ENCODE measurements at places on chromosomes 2 and 18. TPM values are rescaled to one million over a fixed set of nuclear protein-coding genes. Genes with fewer than 3 reads are reported as not detected.

- DNase-seq: no peak
Measured at GRCh38 chr2:171999161-171999560, 592 bp upstream of the METAP1D start.

GRCh38 chr2:216678813-216679657 lies 16.3 kb downstream of the IGFBP5 start:
- DNase-seq: no peak

DNA sequence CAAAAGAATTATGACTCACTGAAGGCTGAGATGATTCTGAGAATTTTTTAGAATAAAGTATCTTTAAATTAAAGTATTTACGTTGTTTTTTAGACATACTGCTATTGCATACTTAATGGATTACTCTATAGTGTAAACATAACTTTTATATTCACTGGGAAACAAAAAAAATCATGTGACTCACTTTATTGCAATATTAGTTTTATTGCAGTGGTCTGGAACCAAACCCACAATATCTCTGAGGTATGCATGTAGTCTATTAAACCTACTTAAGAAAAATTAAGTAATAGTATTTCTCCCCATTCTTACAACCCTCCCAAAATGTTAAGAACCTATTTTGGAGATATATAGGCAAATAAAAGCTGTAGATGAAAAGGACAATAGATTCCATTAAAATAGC lies 142.9 kb upstream of the ZNF521 start:
- DNase-seq: no peak

DNA sequence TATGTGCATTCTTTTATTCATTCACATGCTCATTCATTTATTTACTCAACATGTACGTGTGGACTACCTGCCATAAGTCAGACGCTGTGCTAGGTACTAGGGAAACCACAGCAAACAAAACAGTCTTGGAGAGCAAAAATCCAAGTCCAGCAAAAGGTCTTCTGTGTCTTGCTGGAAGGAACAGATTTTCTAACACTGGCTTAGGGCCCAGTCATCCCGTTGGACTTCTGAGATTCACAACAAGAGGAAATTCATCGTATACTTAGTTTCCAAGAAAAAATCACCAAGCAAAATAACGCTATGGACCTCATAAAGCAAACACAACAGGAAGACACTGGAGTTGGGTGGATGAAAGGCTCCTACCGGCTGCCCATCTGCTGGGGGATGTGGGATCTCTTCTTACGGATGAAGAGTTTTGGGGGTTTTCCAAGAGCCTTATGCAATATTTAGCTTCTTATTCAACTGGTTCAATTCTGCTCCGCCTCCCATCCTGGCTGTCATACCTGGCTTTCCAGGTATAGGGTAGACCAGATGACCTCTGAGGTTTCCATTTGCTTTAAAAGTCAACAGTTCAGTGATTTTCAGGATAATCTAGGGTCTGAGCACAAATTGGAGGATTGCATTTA lies 262.7 kb downstream of the HAUS1 start:
- peak; percentile 4 for DNase-seq

GRCh38 chr18:10453261-10453805 lies 1.1 kb upstream of the APCDD1 start:
- DNase-seq: no peak

DNA sequence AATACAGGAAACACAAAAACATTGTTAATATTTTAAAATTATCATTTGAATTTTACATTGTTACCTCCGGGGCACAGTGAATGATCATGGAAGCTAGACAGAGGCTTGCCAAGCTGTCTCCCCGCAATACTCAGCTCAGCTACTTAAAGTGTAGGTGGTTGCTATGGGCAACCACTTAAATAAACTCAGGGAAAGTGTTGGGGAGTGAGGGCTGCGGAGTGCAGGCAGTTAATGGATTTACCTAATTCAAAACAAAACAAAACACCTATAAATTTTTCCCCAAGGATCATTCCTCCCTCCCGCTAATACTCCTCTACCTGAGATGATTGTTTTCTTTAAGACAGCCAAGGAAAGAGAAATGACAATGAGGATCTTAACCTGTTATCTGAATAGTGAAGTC lies 349.5 kb downstream of the TGIF1 start:
- peak; percentile 85 for DNase-seq

GRCh38 chr2:127220102-127220767 lies at the start of gene CYP27C1:
Gene CYP27C1, minus strand, starts transcription at chr2:127220299. Its CDS starts 29 bp downstream, at chr2:127220270.
- peak; percentile 72 for DNase-seq

The ABCG5 gene
- not detected for polyA plus RNA-seq

The PAPOLG gene
- polyA plus RNA-seq: 3.0 TPM

Measured in kidney (tissue), 22 donors.